Mucosa of descending colon (tissue), 3 donors: ENCODE measurements at places on chromosomes 4 and X.
A peak's percentile ranks its signal among the peaks of the same experiment; 100 is the strongest.

GRCh38 chr4:141462361-141462760, 174.0 kb upstream of the IL15 start:
- no peak for DNase-seq

DNA sequence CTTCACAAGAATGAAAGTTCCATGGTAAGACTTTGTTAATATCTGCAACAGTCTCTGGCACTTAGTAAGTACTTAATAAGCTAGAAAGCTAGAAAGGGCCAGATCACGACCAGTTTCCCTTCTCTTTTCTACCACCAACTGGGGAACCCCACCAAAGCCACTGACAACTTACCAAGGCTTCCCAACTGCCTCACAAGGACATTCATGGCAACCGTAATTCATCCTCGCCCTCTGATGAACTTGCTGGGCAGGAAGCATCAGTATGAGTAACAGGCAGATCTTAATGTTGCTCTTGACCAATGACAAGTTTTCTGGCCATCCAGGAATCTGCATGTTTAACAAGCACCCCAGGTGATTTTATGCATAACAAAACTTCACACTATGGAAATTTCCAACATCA, 23.2 kb upstream of the ZCCHC13 start:
- no peak for DNase-seq

GRCh38 chr4:165563851-165564250, 185.0 kb downstream of the CPE start:
- DNase-seq: no peak

DNA sequence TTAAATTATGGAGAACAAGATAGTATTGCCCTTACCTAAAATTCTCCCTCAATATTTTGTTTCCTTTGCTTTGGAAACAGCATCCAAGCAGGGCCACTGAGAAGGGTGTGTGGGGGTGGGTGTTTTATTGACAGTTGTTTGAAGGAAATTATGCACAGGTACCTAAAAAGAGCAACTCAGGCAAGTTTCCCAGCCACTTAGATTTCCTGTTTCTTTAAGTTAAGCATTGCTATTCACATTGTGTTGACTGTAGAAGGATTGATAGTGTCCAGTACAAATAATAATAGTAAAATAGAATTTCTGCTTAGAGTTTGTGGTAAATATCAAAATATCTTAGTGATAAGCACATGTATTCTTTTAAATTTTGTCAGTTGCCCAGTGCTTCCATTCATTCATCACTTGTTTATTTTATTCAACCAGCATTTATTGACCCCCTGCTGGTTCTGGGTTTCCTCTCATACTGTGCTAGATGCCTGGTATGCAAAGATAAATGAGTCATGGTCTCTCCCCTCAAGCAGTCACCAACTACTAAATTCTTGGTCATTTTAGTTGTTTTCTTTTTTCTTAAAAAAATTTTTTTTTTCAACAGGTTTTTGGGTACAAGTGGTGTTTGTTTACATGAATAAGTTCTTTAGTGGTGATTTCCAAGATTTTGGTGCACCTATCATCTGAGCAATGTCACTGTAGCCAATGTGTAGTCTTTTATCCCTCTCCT, 50.0 kb downstream of the GALNT7 start:
- DNase-seq: no peak

DNA sequence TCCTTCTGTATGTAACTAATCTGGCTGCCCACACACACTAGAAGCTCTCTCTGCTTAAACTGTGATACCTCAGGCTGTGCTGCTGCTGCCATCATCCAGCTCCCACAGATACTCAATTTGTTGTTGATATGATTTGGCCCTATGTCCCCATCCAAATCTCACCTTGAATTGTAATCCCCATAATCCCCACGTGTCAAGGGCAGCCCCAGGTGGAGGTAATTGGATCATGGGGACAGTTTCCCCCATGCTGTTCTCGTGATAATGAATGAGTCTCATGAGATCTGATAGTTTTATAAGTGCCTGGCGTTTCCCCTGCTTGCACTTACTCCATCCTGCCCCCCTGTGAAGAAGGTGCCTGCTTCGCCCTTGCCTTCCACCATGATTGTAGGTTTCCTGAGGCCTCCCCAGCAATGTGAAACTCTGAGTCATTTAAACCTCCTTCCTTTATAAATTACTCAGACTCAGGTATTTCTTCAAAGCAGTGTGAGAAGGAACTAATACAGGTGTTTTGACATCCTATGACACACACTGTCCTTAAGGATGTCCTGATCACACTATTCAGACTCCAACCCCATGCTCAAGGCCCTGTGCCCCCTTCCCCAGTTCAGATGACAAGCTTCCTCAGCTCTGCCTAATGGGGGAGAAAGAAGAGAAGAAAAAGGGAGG, 2.9 kb upstream of the ATOH1 start:
- no peak for DNase-seq

GRCh38 chr4:101019313-101019712, 328.0 kb downstream of the PPP3CA start:
- no peak for DNase-seq

DNA sequence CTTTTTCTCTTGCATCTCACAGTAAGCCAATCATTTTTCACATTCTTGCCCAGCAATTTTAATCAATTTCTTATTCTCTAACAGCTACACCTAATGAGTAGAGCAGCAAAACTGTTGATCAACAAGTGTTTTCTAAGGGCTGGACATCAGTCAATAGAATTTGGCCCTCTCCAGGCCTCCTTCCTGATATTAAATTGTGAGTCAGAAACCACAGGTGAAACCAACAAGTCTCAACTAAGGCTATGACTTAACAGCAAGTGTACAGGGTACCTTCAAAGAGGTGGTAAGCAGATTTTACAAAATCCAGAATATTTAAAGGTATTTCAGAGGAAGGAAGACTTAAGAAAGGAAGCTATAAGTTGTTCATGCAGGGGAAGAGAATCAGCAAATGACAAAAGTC, 156.5 kb upstream of the ARHGAP24 start:
- no peak for DNase-seq

- DNase-seq: no peak
Observed at GRCh38 chrX:145715641-145716138, 101.9 kb upstream of the SLITRK2 start.

- no peak for DNase-seq
Observed at GRCh38 chr4:85520765-85521749, 46.1 kb downstream of the ARHGAP24 start.

- DNase-seq: peak; percentile 68
Observed at GRCh38 chrX:133335027-133335426, 80.3 kb downstream of the GPC4 start.

- DNase-seq: no peak
Observed at GRCh38 chr4:184046148-184046547, 141.0 kb downstream of the STOX2 start.

GRCh38 chr4:26029568-26030131, 115.6 kb downstream of the SMIM20 start:
- DNase-seq: no peak

DNA sequence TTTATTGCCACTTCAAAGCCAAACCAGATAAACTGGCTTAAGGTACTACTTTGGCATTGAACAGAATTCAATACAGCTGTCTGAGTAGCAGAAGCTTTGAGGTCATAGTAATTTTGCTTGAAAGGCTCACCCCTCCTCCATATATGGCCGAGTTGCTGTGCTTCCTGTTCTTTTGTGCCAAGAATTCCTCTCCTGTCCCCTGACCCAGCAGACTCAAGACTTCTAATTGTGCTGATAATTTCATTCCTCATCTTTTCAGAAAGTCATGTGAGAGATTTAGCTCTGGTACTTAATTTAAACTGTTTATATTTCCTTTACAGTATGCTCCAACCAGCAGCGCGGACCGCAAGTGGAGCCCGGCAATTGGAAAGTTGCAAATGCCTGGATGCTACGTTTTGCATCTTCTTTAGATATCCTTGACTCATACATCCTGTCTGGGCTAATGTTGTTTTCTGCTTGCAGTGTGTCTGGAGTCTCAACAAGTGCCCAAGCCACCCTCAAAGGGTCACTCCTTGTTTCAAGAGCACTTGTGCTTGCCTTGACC, 373.4 kb downstream of the PDGFC start:
- no peak for DNase-seq

GRCh38 chrX:22310779-22311178, 38.1 kb downstream of the CBLL2 start:
- no peak for DNase-seq
